ENCODE measurements at places on chromosomes 16 and 17.

GRCh38 chr17:50837980-50838954 is 2.9 kb downstream of the WFIKKN2 start:
- DNase-seq = no peak

- no peak for DNase-seq
These were observed 408.4 kb upstream of the EEF2KMT start for GRCh38 chr16:5506021-5506420.

- no peak for DNase-seq
These were observed 37.5 kb upstream of the LITAF start for GRCh38 chr16:11624205-11624604.

GRCh38 chr16:87276091-87276701 is 41.0 kb downstream of the C16orf95 start:
- DNase-seq = no peak

- no peak for DNase-seq
These were observed 20.4 kb downstream of the CDR2 start for GRCh38 chr16:22353933-22354541.

- no peak for DNase-seq
These were observed 961 bp downstream of the FGF11 start for GRCh38 chr17:7440113-7440833.

GRCh38 chr16:14072360-14072759 is 1.2 kb downstream of the MRTFB start:
- DNase-seq = no peak

All from stimulated activated CD4-positive, alpha-beta T cell treated with anti-CD3 and anti-CD28 coated beads, TNF-alpha, amount 100 ng/mL, for 1 hour (primary cell).